Daoy (cell line): ENCODE measurements at places on chromosomes 7 and 10.

DNA sequence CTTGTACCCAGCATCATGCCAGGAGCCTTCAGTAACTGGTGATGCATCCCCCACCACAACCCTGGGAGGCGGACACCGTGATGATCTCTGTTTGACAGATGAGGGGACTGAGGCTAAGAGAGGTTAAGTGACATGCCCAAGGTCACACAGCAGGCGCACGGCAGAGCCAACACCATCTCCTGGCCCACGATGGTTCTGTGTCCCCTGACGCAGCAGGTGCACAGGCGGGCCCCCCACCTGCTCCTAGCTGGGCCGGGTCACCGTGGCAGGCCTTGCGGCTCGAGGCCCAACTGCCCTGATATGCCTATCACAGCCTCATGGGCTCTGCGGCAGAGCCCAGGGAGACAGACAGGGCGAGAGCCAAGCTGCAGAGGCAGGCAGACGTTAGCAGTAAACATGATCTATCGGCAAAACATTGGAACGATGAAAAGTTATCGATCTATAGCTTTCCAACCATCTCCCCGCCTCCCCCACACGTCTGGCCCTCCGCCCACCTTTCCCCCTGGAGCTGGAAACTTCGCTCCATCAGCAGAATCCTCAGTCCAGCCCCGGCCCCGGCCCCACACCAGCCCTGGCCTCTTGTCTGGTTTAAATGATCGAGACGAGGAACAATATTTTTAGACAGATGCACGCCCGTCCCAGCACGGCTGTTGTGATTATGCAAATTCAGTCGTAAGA is 65.9 kb downstream of the ELFN1 start:
- DNase-seq, result no peak

DNA sequence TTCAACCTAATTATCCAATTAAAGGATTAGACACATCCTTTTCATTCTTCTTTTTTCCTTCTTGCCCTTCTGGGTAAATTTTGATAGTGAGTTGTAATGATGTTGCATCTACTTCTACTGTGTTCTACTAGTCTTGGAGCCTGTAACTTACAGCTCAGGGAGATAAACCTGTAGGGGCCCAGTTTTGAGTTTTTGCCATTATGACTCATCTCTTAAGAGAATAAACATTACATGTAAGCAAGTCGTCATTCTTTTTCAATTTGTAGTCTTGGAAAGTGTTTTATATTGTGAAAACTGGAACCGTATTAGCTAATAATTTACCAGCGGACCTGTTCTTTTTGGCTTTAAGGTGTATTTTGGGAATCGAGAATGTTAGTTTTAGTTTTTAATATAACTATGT is 89.7 kb upstream of the RPA3 start:
- DNase-seq, result peak; percentile 23

- no peak for DNase-seq
Measured at GRCh38 chr10:124339119-124340032, 79.3 kb downstream of the OAT start.

- DNase-seq, result peak; percentile 59
Measured at GRCh38 chr10:60955957-60956425, 12.0 kb upstream of the RHOBTB1 start.

- DNase-seq, result no peak
Measured at GRCh38 chr7:5382281-5382892, 41.2 kb downstream of the TNRC18 start.
